ENCODE measurements at places on chromosomes 4 and X.

DNA sequence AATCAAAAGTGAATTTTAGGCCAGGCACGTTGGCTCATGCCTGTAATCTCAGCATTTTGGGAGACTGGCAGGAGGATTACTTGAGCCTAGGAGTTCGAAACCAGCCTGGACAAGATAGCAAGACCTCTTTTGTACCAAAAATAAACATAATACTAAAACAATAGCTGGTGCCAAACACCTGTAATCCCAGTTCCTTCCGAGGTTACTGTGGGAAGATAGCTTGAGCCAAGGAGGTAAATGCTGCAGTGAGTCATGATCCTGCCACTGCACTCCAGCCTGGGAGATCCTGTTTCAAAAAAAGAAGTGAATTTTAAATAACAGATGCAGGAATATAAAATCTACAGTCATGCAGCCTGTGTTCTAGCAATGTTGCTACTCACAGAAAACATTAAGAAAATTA is 488.3 kb downstream of the PPARGC1A start:
- DNase-seq = no peak

- DNase-seq = no peak
Measured at GRCh38 chr4:55801498-55801897, 18.1 kb upstream of the EXOC1L start.

DNA sequence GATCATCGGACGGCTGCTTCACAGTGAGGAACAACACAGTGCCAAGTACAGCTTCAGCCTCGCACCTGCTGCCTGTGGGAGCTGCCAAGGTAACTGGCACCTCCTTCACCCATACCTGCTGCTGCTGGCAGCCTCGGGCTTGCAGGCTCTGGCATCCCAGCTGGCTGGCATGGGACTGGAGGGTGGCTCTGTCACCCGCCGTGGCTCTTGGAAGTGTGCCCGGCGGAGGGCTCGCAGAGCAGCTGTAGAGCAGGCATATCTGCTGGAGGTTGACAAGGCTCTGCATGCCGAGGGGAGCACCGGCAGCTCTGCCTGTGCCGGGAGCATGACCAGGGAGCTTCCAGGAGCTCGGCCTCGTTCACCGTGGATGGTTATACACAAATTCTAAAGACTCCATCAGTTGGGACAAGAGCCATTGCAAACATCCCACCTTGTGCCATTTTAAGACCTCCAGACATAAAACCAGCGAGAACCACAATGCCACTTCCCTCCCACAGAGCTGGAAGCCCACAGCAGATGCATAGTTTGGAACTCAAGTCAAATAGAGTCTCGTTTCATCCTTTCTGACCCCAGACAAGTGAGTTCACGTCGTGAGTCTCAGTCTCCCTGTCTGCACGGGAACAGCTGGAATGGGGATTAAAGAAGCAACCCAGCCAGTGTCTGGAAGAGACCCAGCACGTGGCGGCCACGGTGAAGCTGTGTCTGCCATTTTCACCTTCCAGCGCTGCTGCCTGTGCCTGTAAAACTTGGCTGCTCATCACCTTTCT is 84.3 kb upstream of the PSAPL1 start:
- DNase-seq = no peak

DNA sequence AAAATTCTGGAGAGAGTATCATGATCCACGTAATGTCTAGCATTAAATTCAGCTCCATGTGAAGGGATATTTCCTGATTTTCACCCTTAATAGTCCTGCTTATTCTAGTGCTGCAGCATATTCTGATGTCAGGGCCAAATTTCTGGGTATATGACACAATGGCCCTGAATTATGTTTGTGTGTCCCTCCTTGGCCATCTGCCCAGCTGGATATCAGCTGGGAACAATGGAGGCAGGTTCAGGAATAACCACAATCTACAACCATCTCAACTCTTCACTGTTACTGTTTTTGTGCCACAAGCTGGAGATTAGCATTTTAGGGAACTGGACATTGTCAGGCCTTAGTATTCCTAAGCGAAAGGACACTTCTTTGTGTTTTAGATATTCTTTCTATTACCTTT is 3.5 kb downstream of the GLRB start:
- DNase-seq = no peak

DNA sequence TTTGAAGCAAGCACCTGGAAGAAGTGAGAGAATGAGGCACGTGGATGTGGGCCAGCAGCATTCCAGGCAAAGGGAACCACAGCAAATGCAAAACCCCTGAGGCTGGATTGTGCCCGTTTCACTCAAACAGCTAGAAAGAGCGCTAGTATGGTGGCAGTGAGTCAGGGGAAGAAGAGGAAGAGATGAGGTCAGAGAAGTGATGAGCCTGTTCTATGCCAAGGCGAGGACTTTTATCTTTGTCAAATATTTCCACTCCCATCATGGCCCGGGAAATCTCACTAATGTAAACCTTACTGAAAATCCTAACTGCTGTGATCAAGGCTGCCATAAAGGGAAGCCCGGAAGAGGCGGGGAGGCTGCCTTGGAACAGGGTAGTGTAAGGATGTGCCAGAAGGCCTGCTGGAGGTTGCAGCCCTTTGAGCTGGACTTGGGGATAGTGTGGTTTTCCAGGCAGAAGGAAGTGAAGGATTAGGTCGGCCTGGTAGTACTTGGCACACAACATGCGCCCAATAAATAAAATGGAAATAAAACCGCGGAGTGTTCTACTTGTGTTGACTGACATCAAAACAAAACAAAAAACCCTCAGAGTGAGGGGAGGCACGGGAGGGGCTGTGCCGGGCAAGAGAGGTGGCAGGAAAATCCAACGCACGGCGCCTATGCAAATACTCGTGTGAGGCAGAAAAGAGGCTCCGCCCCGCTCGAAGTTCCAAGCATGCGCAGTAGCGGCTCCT is 1.2 kb upstream of the CDK16 start:
- DNase-seq = peak; percentile 62

DNA sequence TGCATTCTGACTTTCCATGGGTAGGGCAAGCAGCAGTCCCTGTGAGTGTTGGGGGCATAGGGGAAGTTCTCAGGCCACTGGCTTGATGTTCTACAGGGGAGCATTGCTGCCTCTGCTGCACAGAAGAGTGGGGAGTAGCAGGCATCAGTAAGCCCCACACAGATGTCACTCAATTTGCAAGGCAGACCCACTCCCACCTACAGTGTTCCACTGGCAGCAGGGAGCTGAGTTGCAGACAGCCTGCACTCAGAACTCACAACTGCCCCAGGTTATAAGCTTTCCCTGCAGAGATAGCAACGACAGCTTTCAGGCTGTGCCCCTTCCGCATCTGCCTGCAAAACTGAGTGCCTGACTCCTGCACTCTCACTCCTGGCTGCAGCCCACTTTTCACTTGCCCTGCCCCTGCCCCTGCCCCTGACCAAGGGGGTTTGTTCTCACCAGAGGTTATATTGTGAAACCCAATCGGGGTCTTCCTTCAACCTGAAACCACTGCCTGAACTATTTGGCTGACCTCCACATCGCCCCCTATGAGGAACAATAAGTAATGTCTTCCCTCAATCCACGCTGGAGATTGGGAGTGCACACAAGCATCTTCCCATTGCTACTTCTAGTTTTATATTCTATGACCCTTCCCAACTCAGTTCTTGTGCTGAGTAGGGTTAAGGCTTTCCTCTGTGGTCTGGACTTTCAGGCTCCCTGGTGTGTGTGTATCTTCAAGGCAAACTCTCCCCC is 227.4 kb upstream of the CXorf51B start:
- no peak for DNase-seq

- DNase-seq = peak; percentile 54
Measured at GRCh38 chr4:17323554-17324385, 188.1 kb downstream of the QDPR start.

DNA sequence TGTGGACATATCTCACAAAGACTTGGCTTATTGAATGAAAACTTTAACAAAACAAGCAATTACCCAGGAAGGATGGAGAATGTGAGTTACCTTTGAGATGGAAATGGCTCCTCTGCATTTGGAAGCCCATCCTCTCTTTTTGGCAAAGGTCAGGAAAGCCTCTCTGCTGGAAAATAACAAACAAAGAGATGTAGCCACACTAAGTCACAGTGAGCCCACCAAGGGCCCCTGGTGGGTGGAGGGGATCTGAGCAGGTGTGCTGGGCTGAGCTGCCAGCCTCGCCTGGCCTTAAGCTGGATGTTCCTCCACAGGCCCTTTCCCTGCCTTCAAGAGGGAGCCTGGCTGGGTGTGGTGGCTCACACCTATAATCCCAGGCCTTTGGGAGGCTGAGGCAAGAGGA is 269.2 kb downstream of the HNRNPD start:
- no peak for DNase-seq

DNA sequence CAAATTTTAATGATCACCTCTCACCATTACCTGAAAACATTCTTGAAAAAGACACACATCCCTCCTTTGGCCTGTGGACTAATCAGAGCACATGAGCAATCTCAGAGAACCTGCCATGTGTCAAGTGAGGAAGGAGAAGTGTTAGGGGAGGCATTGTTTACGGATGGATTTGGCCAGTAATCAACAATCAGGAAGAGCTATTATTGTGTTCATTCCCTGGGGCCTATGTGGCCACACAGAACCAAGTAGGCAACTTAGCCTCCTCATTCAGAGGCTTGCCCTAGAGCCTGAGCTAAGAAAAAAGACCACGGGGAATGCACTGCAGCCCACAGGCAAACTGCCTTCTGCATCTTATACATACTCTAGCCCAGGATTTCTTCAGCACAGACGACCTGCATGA is 40.6 kb upstream of the DOCK11 start:
- DNase-seq = no peak

- peak; percentile 86 for DNase-seq
Measured at GRCh38 chrX:3609810-3610209, 103.6 kb downstream of the PRKX start.

DNA sequence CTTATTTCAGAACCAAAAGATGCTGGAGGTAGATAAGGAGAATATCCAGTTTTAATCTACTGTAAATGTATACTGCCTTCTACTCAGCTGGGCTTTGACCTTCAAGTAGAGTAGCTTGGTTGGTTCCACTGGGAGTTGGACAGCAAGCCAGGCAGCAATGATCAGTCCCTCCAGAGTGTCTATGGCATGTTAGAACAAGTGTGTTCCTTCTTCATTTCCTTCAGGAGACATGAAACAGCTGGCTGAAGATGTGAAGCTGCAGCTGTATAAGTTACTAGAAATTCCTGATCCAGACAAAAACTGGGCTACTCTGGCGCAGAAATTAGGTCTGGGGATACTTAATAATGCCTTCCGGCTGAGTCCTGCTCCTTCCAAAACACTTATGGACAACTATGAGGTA is 111.1 kb downstream of the NFKB1 start:
- DNase-seq = no peak

- DNase-seq = peak; percentile 74
Measured at GRCh38 chr4:53734584-53735353, 143.5 kb upstream of the LNX1 start.

GRCh38 chr4:88043586-88044340 is 36.3 kb downstream of the PKD2 start:
- DNase-seq = no peak

GRCh38 chr4:31086756-31087330 is 366.7 kb downstream of the PCDH7 start:
- DNase-seq = no peak

- no peak for DNase-seq
Measured at GRCh38 chr4:47570816-47571215, 85.7 kb downstream of the ATP10D start.

- DNase-seq = peak; percentile 1
Measured at GRCh38 chr4:36244257-36245082, at the start of gene ARAP2. ARAP2 (minus strand) TSS chr4:36244514; CDS start chr4:36229486, 15,028 bp downstream.

DNA sequence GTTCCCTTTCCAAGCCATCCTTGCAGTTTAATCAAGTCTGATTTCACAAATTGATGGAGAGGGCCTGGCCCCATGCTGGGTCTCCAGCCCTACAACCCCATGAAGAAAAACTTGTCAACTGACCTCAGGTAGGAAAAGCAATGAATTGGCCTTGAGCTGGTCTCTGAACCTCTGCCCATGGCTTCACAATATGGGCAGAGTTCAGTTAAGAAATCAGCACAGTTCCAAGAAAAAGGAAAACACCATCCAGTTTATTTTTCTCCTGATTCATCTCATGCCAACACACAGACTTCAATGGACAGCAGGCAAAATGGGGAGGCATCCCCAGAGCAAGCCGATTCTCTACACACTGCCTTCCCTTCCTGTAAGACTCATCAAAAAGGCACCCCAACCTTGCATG is 3.3 kb downstream of the RIPPLY1 start:
- DNase-seq = no peak

DNA sequence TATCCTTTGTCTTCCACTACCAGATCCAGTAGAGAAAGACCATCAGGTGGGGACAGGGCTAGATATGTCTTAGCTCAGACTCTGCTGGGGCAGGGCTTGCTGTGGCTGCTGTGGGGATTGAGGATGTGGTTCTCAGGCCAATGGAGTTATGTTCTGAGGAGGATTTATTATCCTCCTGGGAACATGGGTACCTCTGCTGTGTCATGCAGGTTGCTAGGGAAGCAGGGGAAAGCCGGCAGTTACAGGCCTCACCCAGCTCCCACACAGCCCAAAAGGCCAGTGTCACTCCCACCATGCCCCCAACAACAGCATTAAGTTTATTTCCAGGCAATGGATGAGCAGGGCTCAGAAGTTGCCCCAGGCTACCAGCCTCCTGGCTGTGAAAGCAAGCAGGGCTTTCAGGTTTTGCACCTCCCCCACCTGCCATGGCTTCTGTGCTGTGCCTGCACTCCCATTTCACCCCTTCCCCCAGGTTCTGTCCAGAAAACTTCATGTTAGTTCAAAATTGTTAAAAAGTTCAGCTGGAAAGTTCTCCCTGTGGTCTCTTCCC is 879.9 kb downstream of the ARAP2 start:
- DNase-seq = no peak

DNA sequence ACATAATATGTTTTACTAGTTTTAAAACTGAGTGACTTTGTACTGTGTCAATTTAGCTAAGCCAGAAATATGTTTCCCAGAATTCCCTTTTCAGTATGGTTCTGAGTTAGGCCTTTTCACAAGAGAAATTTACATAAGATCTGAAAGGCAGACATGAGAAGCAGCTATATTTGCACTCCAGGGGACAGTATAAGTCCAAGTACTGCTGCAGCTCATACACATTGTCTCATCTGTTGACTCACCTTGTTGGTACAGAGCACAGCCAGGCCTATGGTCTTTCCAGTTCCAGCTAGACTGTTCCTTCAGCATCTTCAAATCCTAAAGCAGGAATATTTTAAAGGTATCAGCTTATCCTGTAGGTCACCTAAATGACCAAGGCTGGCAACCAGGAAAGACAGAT is 53.5 kb downstream of the BMP3 start:
- DNase-seq = peak; percentile 50

GRCh38 chr4:24002330-24002966 is 112.6 kb upstream of the PPARGC1A start:
- peak; percentile 21 for DNase-seq

- no peak for DNase-seq
Measured at GRCh38 chrX:153791104-153791852, 2.9 kb downstream of the IDH3G start.

DNA sequence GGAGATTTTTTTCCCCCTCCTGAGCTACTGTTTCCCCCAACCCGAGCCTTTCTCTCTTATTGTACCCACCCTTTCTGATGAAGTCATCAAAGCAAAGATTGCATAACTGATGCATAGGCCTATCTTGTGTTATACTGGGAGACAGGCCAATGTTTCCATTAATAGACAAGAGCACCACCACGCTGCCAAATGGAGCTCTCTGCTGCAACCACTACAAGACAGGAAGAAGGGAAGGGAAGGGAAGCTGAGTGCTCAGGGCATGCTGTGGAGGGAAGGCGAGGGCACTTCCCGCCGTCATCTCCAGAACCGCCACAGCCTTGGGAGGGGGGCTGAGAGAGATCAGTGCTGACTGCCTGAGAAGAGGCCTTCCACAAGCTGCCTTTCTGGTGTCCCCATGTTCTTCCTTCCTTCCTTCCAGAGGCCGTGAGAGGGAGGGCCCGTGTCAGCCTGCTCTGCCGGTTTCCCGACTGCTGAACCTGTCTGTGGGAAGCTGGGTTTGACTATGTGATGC is 75.0 kb downstream of the MGST2 start:
- DNase-seq = peak; percentile 92

Measured in fibroblast of skin of right quadriceps (primary cell).